DND-41 (cell line): ENCODE measurements at places on chromosomes 12 and 14.

DNA sequence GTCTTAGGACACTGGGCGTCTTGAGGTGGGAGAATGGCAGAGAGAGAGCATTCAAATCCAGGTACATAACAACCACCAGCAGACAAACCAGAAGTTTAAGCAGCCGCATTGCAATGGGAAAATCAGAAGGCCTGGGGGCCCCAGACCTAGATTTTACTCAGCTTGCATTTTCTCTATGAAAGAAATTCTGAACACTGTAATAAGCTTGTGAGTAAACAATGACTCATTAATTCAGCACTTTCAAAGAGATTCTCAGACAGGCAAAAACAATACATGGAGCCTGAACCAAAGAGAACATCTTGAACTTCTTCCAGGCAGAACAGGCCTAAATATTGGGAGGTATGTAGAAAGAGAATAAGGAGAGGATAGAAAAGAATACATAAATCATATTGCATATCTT, 69.8 kb upstream of the IFNG-AS1 start:
- no peak for DNase-seq

DNA sequence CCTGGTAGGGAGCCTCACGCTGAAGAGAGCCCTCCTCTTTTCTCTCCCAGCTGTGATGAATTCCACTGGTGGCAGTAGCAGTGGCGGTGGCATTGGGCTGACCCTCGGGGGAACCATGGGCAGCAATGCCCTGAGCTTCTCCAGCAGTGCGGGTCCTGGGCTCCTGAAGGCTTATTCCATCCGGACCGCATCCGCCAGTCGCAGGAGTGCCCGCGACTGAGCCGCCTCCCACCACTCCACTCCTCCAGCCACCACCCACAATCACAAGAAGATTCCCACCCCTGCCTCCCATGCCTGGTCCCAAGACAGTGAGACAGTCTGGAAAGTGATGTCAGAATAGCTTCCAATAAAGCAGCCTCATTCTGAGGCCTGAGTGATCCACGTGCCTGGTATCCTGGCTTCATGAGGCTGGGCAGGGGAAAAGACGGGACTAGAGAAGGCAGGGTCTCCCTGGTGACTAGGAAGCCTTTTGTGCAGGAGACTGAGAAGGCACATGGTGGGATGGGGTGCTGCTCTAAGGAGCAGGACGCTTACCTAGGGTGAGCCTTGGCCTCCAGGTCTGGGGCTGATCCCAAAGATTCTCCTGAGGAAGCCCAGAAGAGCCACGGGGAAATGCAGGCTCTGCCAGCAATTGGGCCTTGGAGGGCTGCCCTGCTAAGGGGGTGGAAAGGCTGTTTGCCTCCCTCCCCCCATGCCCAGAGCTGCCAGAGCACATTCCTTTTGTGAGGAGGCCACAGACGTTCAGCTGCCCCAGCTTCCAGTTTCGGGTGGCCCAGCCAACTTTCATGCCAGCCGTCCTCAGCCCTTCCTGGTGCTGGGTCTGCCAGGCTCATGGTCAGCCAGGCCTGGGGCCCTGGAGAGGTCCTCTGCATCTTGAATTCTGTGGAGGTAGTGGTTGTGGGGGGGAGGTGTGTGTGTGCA, 15.8 kb downstream of the KRT7 start:
- no peak for DNase-seq

DNA sequence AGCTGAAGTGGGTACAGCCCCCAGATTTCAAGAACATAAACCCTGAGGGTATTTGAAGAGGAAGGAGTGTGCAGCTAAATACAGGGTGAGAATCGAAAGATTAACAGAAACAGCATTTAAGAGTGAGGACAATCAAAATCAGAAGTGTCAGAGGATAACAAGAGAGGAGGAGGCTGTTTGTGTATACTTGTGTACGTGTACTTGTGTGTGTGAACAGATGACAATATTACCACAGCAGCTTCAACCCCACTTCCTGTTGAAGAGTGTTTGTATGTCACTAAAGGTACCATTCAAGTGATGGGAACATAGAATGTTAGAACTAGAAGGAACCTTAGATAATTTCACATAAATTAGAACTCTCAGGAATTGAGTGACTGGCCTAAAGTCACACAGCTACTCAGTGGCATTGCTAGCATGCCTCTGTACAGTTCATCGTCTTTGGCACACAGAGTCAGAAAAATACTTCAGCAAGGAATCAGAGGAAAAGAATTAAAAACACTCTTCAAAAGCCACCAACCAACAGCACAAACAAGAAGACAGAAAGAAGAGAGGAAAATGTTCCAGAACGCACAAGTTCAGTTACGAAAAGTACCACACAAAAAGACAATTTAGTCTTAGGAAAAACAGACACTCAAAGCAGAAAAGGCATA, 164.3 kb upstream of the BCL2L14 start:
- DNase-seq, result no peak

- peak; percentile 19 for DNase-seq
These were observed 1494.7 kb upstream of the TMEM132C start for GRCh38 chr12:126772171-126772864.

DNA sequence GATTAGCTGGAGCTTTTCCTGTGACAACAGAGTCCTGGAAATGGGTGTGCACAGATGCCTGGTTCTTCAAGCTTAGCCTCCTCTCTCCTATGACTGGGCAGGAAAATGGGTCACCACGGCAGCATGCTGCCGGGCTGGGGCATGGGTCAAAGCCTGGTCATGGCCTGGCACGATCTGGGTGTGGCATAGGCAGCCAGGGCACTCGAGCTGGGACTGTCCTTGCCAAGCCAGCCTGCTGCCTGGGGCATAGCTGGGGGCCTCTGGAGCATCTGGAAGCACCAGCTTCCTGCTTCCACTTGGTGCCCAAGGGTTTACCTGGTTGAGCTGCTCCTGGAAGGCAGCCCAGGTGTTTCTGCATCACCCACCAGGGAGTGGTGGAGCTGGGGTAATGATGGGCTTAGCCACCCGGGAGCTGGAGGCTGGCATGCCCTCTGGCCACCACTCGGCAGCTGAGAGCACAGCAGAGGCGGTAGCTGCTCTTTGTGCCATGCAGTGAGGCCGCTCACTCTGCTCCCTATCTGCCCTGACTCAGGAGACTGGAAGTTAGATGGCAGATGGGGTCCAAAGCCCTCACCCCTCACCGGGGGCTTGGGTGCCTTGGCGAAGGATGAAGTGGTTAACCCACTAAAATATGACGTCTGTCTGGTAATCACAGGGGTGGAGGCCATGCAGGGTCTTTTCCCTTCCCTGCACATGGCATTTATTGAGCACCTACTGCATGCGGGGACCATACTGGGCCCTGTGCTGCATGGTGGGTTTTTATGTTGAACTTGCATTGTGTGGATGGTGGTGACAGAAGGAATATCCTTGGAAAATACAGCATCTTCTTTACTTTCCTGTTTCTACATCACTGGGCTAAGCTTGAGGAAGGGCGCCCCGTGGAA, 1.7 kb downstream of the OTUB2 start:
- no peak for DNase-seq

GRCh38 chr12:98955284-98955683, 310.2 kb downstream of the APAF1 start:
- peak; percentile 7 for DNase-seq

DNA sequence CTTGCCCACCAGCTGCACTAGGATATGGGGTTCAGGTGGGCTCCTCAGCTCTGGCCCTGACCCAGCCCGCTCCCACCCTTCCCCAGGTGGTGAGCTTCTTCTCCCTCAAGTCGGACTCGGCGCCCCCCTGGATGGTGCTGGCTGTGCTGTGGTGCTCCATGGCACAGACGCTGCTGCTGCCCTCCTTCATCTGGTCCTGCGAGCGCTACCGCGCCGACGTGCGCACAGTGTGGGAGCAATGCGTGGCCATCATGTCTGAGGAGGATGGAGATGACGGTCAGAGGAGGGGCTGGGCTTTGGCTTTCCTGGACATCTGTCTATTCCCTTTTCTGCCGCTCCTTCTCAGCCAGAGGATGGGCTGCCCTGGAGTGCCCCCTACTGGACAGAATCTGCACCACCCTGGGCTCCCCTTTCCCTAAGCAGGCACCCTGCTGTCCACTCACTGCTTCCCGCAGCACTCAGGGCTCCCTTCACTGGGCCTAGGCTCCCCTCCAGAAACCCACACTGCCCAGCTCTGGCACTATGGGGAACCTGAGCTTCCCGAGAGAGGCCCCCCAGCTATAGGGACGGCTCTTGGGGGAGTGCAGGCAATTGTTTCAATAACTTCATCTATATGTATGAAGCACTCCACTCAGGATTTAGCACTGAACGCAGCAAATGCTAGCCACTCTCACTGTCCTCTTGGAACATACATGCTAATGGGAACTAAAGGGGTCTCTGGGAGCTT, 2.6 kb upstream of the P3H3 start:
- DNase-seq, result peak; percentile 70
